ENCODE measurements at places on chromosomes 5 and 9.

- DNase-seq = no peak
Measured at GRCh38 chr9:99070681-99071080, 34.2 kb upstream of the TGFBR1 start.

GRCh38 chr5:61280761-61281427 is 51.2 kb upstream of the ZSWIM6 start:
- DNase-seq = no peak

DNA sequence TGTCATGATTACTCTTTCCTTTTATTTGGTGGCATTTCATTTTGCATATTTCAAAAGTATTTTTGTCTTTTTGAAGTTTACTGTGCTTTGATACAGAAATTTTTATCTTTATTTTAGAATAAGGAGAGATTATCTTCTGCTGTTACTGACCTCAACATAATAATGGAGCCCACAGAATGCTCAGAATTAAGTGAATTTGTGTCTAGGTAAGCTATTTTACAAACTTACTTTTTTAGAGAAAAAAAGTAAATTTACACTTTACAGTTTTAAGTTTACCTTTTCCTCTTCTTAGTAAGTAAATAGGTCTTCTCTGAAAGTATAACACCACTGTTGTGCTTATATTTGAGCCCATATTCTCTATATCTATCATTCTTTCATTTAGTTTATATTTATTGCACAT is 19.8 kb downstream of the CENPP start:
- no peak for DNase-seq

DNA sequence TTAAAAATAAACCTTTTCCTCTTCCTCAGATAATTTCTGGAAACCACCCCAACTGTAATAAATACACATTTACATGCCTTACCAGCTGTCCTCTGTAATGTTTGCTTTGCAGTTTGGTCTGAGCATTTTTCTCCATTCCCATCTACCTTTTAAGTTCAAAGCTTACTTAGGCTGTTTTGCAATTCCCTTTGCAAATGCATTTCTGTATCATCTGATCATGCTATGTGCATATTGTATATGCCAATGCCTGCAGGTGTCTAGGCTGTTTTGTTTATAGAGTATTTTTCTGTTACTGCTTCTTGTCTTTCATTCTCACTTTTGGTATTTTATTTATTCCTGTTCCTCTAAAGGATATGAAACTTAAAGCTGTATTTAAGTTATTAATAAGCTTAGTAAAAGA is 86.3 kb downstream of the SLC44A1 start:
- DNase-seq = no peak

DNA sequence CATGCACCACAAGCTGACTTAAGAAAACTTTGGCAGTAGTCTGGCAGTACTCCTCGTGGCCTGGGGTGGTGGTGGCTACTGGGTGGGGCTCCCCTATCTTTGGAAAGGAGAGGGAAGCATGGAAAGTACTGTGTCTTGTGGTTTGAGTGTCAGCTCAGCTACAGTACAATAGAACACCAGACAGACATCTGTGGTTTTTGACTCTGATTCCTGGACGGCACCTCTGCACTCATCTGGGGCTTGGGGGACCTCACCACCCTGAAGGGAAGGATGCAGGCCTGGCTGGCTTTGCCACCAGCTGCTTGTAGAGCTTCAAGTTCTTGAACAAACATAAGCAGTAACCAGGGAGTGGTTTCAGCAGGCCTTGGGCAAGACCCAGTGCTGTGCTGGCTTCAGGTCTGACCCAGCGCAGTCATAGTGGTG is 40.6 kb downstream of the TNFSF8 start:
- no peak for DNase-seq

GRCh38 chr9:91724609-91725505 is 225.2 kb downstream of the ROR2 start:
- no peak for DNase-seq

GRCh38 chr5:56717253-56717987 is 97.9 kb upstream of the MAP3K1 start:
- no peak for DNase-seq

DNA sequence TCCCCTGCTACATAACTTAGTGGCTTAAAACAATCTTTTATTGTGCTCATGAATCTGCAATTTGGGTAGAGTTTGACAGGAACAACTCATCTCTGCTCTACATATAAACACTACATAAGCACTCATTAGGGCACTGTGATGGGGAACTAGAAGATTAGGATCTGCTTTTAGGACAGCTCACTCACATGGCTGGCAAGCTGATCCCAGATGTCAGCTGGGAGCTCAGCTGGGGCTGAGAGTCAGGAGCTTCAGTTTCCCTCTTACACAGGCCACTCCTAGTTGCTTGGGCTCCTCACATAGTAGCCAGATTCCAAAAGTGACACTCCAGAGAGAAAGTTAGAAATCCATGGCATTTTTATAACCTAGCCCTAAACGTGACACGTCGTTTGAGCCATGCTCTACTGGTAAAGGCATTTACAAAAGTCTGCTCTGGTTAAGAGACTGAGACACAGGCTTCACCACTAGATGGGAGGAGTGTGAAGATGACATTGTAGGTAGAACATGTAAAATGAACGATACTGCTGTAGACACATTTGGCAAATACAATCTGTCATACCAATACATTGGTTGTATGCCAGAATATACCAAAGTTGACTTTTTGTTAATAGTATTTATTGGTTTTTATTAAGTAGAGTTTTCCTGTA is 23.6 kb downstream of the SCAI start:
- no peak for DNase-seq

DNA sequence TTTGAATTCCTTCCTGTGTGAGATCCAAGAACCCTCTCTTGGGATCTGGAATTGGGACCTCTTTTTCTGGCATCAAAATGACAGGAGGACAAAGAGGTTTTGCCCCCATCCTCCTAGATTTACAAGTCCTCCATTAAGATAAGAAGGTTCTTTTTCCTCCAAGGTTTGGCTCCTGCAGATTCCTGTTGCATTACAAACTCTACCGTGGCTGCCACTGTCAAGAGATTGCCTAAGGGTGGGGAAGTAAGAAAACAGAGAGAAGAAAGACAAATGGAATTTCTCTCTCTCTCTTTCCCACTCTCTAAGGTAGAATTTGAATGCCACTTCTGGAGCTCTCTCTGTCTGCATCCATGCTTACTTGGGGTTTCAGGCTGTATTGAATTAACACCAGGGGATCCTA is 12.0 kb upstream of the SVEP1 start:
- no peak for DNase-seq

DNA sequence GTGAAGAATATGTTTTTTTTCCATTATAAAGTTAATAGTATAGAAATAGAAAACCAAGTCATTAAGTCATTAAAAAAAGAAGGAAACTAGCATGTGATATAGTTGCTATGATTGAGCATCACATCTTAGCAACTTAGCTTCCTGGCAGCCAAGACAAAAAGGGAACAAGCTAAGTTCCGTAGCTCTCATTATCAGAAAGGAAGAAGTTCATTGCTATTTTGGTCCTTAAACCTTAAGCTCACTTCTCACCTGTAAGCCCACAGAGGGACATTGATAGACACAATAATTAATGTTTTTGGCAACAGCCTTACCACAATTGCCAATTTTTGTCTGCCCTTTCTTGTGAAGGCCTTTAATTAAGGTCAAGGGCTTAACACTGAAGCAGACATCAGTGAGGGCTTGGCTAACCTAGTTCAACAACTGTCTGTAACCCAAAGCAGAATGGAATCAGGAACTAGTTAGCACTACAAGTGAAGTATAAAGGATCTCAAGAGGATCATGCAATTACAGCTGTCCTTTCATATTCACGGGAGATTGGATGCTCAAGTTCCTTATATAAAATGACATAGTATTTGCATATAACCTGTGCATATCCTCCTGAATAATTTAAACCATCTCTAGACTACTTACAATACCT is 24.0 kb upstream of the KLF4 start:
- DNase-seq = no peak

DNA sequence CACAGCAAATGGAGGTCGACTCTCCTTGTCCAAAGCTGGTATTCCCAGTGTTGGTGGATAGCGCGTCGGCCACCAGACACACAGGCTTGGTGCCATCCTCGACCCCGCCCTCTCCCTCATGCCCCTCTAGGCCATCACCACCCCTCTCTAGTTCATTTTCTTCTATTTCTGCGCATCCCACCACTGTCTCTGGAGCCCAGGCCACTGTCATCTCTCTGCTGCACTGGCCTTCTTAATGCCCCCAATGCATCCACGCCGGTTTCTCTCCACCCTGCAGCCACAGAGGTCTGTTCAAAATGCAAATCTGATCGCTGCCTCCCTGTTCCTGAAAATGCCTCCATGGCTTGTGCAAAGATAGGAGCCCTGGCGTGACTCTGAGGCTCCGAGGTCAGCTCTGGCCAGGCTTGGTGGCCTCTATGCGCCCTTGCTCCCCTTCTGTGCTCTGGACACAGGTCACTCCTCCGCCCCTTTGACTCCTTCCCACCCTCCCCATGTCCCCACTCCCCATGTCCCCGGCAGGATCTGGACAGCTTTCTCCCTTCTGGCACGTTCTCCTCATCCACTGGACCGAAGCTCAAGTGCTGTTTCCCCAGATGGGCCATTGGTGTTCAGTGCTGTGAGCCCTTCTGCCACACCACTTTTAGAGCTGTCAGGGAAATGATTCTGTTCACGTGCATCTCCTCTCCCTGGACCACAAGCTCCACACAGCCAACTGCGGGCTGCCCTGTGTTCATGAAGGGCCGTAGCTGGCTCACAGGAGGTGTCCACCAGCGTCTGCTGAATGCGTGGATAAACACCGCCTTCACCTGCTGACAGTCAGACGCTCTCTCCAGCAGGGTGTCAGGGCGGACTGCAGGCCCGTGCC is 59.5 kb upstream of the RNF130 start:
- DNase-seq = no peak

DNA sequence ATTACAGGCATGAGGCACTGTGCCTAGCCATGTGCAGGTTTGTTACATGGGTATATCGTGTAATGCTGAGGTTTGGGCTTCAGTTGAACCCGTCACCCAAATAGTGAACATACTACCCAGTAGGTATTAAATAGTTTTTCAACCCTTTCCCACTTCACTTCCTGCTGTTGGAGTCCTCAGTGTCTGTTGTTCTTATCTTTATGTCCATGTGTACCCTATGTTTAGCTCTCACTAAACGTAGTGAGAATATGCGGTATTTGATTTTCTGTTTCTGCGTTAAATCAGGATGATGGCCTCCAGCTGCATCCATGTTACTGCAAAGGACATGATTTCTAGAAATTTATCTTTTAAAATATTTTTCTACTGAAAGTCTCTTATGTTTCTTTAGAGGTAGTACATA is 17.8 kb downstream of the MTREX start:
- DNase-seq = no peak
